ENCODE measurements at places on chromosomes 7 and 10.

- DNase-seq, result no peak
Measured at GRCh38 chr7:37759526-37759925, 76.0 kb downstream of the GPR141 start.

GRCh38 chr10:22761569-22762220, 47.3 kb upstream of the PIP4K2A start:
- no peak for DNase-seq

DNA sequence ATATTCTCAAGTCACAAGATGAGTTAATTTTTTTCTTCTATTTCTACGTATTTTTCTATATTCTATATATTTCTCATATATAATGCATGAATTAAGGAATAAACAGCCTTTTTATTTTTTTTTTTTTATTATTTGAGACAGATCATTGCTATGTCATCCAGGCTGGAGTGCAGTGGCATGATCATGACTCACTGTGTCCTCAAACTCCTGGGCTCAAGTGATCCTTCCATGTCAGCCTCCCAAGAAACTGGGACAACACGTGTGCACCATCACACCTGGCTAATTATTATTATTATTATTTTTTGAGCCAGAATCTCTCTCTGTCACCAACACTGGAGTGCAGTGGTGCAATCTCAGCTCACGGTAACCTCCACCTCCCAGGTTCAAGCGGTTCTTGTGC, 1.5 kb downstream of the CLDN12 start:
- peak; percentile 36 for DNase-seq

GRCh38 chr10:116190883-116191282, 82.1 kb downstream of the GFRA1 start:
- no peak for DNase-seq

GRCh38 chr10:131844529-131845084, 56.2 kb upstream of the PPP2R2D start:
- no peak for DNase-seq

- no peak for DNase-seq
Measured at GRCh38 chr10:20267734-20268133, 451.5 kb downstream of the PLXDC2 start.

DNA sequence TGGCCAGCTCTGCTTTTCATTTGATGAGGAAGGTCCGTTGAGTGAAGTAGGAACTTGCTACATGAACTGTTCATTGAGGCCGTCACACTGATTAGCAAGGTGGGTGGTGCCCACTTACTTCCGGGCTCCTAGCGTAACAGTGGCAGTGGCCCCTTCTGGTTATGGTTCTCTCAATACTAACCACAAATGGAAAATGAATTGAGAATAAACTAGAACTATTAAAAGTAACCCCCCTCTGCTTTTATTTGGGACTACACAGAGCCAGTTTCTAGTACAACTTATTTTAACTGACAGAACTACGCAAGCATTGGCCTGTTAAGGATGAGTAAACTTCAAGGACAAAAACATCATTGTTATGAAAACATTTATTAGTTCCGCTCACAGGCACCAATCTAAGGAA, 519.1 kb downstream of the INHBA start:
- no peak for DNase-seq

Data from Daoy (cell line).